ENCODE measurements at places on chromosomes 11 and 22.

- no peak for DNase-seq
Observed at GRCh38 chr22:32066820-32067219, 23.8 kb downstream of the SLC5A1 start.

GRCh38 chr11:13876423-13876822 is 86.1 kb upstream of the SPON1 start:
- no peak for DNase-seq

DNA sequence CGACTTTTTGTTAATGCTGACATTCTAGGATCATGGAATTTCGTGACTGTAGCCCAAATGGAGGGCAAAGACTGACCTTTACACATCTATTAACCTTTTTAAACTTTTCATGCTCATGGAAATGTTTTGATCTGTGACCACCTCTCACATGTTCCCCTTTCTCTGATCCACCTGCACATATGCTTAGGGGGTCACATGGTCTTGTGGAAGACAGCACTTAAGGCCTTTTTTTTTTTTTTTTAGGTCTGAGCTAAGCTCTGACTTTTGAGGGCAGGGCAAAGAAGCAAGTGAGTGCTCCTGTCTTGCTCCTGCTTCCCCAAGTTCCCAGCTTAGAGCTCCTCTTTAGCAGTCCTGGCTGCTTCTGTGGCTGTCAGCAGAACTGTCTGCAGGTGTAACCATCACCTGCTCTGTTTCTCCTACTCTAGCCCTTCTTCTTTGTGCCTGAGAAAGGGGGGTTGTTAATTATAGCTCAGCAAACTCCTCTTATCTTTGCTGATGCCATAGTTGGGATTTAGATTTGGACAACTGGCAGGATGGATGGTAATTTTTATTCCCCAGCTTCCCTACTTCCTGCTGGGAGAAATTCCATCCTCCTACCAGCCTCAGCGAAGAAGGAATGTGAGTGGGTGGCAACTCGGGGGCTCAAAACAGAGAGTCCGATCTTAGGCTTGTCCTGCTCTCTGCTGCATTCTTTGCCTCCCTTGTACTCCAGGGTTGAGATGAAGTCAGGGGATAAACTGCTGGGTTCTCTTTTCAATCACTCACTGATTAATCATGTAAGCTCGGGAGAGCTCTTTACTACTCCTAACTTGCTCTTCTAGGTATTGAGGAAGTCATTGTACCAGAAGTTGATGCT is 64.4 kb downstream of the GRAMD1B start:
- no peak for DNase-seq

- DNase-seq: no peak
Observed at GRCh38 chr11:111047374-111047773, 198.2 kb upstream of the POU2AF2 start.

- no peak for DNase-seq
Observed at GRCh38 chr11:92859156-92859690, 110.2 kb upstream of the MTNR1B start.

DNA sequence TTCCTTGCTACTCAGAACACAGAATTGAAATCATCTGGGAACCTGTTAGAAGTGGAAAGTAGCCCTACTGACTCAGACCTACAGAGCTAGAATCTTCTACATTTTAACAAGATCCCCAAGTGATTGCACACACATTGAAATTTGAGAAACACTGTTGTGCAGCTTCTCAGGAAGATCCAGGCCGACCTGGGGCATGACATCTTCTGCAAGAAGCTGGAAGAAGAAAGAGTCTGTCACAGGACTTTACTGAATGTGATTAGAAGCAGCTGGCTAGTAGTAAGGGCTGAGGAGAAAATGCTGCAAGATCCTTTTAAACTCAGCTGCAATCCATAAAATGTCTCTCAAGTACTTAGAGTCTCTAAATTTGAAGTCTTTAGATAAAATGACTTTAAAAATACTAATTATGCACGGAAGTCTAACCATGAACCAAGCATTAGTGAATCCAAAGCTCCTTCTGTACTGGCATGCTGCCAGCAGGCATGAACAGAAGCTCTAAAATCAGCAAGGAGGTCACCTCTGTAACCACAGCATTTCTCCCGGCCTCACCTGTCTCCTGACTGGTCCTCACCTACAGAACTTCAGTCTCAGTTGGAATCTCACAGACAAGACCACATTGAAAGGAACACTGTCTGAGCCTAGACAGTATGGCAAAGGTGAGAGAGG is 85.0 kb downstream of the SERGEF start:
- no peak for DNase-seq

GRCh38 chr11:74466916-74467885 is at the start of gene KCNE3:
Gene KCNE3 (minus strand): TSS chr11:74467549. CDS start chr11:74457563, 9,986 bp downstream.
- no peak for DNase-seq

DNA sequence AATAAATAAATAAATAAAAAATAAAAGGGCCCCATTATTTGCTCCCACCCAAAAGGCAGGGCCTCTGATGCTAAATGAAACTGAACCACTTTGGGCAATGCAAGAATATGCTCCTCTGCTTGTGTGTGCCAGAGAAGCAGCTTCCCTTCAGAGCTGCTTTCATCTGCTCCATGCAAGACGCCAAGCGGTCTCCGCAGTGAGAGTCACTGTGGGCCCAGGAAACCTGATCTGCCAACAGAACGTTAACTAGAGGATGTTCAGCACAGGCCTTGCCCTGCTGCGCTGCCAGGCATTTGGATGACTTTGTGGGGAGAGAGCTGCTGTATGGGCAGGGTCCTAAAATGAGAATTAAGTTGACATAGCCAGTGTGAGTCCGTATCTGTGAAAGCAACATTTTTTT is 43.7 kb upstream of the APOA1 start:
- no peak for DNase-seq

DNA sequence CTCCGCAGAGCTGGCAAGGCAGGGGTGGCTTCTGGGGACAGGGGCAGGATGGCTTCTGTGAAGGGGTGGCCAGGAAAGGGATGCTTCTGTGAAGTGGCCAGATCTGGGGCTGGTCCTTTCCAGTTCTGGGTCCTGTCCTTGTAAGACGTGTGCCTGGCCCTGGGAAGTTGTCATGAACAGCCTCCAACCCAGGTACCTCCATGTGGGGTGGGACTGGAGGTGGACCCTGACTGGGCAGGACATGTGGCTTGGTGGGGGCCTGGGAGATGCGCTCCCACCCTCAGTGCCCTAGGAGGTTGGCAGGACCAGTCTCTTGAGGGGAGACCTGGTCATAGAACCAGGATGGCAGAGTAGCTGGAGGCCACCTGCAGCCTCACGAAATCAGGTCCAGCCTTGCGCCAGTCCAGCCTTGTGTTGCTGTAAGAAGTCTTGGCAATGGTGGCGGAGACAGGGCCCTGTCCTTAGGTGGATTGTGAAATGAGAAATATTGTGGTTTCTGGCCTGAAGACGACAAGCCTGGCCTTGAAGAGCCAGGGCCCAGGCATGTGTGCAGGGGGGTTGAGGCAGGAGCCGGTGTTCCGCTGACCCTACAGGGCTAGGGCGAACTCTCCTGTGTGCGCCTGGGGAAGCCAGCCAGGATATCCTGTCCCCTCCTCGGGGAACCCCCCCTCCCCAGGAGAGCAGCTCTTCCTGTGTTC is 2.6 kb downstream of the KCNQ1 start:
- no peak for DNase-seq

- DNase-seq: no peak
Observed at GRCh38 chr11:6305297-6305696, 15.0 kb downstream of the CAVIN3 start.

DNA sequence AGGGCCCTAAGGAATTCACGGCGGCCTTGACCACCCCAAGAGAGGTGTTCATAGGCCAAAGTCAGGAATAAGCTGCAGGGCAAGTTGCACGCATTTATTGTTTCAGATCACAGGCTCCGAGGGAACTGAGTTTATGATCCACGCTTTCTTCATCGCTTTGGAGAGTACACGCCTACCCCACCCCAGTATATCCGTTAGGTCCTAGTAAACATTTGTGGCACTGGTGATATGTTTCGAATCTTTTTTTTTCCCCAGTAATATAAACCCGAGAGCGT is 805 bp downstream of the GANAB start:
- DNase-seq: no peak

Measured in activated T-cell treated with anti-CD3 and anti-CD28 coated beads for 24 hours (primary cell).